ENCODE measurements at places on chromosomes 3 and 15. TPM values are rescaled to one million over a fixed set of nuclear protein-coding genes. Genes with fewer than 3 reads are reported as not detected.

MYZAP gene
- 0.06 TPM for total RNA-seq

DNA sequence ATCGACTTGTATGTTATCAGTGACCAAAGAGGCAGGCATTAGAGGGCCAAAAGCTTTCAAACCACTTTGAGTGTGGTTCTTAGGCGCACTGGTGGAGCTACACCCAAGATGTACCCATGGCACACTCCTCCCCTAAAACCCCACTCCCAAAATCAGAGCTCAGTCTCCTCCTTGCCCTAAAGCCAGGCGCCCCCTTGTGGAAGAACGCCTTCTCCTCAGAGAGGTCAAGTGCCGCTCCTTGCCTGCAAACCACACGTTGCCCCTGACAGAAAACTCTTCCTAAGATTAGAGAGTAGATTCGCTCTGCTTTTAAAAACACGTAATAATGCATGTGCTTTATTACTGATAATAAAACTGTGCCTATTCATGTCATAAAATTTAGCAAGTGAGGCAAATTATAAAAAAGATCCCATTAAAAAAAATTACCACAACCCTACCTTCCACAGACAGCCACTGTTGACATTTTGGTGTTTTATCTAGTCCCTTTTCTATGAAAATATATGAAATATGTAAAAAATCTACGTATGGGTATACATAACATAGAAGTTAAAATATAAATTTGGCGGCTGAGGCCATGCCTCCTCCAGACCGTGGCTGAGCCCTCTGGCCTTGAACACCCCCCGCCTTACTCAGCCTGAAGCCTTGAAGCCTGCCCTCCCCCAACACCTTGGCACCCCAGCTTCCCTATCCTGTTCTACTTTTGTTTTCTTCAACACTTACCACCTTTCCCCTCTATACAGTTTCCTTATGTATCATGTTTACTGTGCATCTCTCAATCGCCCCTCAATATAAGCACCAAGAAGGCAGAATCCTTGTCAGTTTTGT is 33.5 kb downstream of the BCL2L10 start:
- DNase-seq, result peak; percentile 54

DNA sequence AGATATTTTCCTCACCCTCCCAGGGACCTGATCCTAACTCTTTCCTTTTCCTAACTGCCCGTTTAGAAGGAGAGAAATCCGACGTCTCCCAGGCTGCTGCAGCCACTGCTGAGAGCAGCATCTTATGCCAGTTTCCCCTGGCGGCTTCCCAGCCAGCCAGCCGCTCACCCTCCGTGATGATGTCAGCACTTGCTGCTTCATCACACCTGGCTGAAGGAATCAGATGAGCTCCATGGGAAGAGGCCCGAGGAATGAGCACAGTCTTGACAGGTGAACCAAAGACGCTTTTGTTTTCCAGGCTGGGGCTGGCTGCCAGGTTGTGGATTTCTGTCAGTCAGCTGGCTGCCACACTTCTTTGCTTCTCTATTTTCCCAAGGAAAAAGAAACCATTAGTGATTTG is 445.1 kb upstream of the RBMS3 start:
- DNase-seq, result no peak

- DNase-seq, result no peak
Measured at GRCh38 chr3:31289584-31289983, 243.1 kb upstream of the STT3B start.

DNA sequence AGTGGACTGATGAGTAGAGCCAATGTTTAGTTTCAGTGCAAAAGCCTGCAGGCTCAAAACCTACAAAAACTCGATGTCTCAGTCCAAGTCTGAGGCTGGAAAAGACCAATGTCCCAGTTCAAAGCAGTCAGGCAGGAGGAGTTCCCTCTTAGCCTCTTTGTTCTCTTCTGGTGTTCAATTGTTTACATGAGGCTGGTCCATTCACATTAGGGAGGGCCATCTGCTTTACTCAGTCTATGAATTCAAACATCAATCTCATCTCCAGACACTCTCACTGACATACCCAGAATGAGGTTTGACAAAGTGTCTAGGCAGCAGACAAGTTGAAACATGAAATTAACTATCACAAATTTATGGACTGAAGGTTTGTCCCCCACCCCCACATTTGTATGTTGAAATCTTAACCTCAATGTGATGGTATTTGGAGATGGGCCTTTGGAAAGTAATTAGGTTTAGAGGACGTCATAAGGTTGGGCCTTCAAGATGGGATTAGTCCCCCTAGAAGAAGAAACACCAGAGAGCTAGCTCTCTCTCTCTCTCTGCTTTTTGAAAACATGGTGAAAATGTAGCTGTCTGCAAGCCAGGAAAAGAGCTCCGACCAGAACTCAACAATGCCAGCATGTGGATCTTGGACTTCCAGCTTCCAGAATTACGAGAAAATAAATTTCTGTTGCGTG is 438.5 kb upstream of the RGMA start:
- DNase-seq, result no peak

DNA sequence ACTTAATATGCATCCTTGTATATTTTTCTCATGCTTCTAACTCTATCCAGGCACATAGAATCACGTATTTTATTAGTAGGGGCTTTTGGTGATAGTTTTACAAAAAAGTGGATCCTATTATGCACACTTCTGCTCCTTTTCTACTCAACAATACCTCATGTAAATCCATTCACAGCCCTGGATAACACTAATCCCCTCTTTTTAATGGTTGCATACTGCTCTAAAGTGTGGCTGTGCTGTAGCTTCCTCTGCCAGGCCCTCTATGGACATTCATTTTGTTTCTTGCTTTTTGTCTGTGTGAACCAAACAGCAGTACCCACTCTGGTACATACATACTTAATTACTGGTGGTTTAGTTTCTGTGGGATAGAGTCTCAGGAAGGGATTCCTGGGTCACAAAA is 51.3 kb upstream of the SCAANT1 start:
- DNase-seq, result no peak

DNA sequence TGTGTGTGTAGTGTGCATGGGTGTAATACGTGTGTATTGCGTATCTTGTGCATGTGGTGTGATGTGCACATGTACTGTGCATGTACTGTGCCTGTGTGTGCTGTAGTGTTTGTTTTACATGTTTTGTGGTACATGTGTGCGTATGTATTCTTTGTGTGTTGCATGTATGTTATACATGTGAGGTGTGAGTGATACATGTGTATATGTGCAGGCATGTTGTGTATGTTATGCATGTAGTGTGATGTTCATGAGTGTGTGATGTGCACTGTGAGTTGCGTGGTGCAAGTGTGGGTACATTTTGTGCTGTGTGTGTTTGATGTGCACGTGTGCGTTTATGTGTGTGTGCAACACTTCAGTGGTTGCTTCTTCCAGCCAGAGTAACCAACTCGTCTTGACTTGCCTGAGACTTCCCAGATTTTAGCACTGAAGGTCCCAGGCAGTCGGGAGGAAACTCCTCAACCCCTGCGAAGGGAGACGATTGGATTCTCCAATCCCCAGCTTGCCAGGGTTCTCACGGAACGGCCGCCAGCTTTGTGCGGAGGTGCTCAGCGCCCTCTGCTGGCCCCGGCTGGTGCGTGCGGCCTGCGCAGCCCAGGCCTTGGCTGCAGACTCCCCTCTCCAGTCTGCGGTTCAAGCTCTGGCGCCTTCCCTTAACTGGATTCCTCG is 3.6 kb downstream of the GALNT15 start:
- DNase-seq, result peak; percentile 85

- DNase-seq, result no peak
Measured at GRCh38 chr15:89521605-89522004, 25.2 kb upstream of the RHCG start.

All from G401 (cell line).